ENCODE measurements at places on chromosomes 16 and 17.

DNA sequence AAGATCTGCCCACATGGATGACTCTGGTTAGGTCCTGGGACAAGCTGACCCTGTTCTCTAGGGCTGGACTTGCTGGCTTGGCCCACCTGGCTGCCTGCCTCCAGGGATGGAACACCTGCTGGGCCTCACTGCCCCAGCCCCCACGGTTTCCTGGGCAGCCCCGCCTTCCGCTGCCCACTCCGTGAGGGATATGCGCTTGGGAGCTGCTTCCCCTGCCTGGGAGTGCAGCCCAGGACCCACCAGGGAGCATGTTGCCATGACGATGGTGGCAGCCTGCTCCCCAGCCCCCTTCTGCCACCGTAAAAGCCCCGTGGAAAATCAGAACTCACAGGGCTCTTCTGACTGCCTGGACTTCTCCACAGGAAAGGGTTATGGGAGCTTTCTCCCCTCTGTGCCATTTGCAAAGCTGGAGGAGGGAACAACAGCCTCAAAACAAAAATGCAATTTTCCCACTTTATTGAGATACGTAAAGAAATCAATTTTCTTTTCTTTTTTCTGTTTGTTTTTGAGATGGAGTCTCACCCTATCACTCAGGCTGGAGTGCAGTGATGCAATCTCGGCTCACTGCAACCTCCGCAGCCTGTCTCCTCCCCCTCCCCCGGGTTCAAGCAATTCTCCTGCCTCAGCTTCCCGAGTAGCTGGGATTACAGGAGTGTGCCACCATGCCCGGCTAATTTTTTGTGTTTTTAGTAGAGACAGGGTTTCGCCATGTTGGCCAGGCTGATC, 18.0 kb upstream of the GAS7 start:
- DNase-seq: no peak

DNA sequence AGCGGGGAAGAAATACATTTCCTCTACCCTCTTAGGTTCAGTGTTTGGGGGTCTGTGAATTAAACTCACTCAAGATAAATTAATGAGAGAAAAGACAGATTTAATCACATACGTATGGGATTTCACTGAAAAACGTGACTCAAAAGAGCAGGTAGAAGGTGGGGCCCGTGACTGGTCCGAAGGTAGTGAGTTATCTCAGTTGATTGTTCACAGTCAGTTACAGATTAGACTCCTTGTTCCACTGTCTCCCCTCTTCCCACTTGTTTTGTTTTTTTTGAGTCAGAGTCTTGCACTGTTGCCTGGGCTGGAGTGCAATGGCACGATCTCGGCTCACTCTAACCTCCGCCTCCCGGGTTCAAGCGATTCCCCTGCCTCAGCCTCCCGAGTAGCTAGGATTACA, 301.2 kb downstream of the SEC14L1 start:
- no peak for DNase-seq

DNA sequence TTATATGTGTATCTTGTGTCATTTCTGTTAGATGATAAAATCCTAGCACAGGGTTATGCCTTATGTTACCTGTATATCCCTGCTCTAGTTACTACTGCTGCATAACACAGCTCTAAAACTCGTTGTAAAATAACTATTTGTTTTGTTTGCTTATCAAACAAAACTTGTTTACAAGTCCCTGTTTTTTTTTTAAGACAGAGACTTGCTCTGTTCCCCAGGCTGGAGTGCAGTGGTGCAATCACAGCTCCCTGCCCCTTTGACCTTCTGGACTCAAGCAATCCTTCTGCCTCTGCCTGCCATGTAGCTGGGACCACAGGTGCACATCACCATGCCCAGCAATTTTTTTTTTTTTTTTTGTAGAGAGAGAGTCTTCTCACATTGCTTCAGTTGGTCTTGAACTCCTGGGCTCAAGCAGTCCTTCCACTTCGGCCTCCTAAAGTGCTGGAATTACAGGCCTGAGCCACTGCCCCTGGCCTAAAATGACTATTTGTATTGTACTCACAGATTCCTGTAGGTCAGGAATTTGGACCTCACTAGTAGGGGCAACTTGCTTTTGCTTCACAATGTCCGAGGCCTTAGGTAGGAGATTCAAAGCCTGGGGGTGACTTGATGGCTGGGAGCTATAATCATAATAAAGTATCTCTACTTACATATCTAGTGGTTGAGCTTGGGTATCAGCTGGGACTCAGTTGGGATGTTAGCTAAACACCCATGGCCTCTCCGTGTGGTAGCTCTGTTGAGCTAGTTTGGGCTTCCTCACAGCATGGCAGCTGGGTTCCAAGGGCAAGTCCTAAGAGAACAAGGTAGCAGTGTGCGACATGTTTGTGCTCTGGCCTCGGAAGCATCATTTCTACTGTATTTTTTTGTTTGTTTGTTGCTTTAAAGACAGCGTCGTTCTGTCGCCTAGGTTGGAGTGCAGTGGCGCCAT, 12.6 kb downstream of the DUSP14 start:
- no peak for DNase-seq

DNA sequence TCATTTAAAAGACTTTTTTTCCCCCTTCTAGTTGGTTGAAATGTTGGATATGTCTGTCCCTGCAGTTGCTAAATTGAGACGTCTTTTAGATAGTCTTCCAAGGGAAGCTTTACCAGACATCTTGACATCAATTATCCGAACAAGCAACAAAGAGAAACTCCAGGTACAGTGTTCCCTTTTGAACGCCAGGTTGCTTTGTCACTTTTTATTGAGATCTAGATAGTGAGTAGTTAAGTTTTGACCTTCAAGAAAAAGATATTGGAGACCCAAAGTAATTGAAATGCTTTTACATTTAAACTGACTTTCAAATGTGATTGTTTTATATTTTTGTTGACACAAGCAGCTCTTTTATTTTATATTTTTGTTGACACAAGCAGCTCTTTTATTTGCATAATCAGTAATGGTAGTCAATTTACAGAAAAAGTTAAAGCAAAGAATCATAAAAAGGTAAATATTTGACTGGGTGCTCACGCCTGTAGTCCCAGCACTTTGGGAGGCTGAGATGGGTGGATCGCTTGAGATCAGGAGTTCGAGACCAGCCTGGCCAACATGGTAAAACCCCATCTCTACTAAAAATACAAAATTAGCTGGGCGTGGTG, 9.3 kb upstream of the ABCC11 start:
- DNase-seq: no peak

GRCh38 chr16:48597563-48598387, 12.2 kb downstream of the N4BP1 start:
- DNase-seq: no peak

DNA sequence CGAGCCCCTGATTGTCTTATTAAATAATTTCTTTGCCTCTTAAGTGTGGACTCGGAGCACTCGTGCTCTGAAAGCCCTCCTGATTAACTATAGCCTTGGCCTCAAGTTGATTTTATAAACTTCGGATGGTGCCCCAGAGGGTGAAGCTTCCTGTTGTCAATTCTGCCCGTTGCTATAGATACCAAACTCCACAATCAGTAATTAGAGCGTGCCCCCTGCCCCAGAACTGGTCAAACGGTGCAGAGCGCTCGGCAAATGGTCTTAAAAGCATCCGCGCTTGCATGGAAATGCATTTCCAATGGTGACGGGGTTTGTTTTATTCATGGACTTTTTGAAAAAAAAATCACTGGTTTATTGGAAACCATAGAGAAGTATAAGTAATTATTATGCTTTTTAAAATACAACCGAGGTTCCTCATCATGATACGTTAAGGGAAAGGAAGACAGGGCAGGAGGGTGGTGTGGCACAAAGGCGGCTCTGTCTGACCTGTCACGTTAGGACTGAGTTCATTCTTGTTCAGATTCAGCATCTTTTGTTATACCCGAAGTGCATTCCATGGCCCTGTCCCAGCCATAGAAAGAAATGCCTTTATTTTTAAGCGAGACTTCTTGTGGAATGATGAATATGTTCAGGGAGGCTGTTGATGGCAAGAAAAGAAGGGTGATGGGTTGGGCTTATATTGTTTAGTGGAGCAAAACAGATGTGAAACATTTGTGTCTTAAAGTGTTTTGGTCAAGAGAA, 476.4 kb downstream of the MAF start:
- DNase-seq: no peak

DNA sequence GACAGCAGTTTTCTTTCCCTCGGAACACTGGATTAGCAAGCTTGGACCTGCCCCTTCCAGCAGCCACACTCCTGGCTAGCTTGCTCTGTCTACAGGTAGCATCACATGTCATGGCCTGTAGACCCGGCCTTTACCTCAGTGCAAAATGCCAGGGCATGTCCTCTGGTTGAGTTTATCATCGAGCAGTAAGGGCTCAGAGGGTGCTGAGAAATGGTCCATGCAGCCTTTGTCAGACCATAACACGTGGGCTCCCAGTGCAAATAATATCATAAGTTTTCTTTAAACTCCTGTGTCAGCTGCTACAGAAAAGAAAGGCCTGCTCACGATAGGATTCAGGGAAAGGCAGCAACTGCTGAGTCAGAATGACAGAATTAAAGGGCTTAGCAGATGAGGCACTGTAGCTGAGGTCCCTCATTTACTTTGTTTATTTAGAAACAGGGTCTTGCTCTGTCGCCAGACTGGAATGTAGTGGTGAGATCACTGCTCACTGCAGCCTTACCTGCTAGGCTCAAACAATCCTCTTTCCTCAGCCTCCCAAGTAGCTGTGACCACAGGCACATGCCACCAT, 8.0 kb upstream of the GNA13 start:
- no peak for DNase-seq

GRCh38 chr16:19393226-19394111, 24.2 kb upstream of the TMC5 start:
- no peak for DNase-seq

- peak; percentile 74 for DNase-seq
Measured at GRCh38 chr17:28925912-28926365, 23.1 kb upstream of the DHRS13 start.

GRCh38 chr17:21772321-21772720, 80.0 kb downstream of the KCNJ18 start:
- DNase-seq: no peak

DNA sequence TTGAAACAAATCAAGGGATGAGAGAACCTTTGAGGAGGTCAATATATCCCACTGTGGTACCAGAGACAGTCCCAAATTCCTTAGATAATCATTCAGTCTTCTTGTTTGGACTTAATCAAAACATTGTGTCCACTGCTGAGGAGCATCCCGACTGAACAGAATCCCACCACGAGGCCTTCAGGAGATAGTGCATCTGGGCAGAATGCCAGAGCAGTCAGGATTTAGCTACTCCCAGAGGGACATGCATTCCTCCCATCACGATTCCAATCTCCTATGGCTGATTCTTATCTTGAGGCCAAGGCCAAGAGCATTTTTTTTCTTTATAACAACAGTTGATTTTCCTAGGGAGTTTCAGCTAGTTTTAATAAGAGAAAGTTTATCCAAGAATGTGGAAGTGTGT, 87.4 kb upstream of the COX10 start:
- no peak for DNase-seq

GRCh38 chr16:23141033-23141432, 8.2 kb downstream of the USP31 start:
- DNase-seq: no peak

GRCh38 chr16:31700530-31701388, 172.8 kb upstream of the ZNF267 start:
- DNase-seq: peak; percentile 94

- no peak for DNase-seq
Measured at GRCh38 chr16:56120447-56121155, 70.7 kb upstream of the GNAO1 start.

DNA sequence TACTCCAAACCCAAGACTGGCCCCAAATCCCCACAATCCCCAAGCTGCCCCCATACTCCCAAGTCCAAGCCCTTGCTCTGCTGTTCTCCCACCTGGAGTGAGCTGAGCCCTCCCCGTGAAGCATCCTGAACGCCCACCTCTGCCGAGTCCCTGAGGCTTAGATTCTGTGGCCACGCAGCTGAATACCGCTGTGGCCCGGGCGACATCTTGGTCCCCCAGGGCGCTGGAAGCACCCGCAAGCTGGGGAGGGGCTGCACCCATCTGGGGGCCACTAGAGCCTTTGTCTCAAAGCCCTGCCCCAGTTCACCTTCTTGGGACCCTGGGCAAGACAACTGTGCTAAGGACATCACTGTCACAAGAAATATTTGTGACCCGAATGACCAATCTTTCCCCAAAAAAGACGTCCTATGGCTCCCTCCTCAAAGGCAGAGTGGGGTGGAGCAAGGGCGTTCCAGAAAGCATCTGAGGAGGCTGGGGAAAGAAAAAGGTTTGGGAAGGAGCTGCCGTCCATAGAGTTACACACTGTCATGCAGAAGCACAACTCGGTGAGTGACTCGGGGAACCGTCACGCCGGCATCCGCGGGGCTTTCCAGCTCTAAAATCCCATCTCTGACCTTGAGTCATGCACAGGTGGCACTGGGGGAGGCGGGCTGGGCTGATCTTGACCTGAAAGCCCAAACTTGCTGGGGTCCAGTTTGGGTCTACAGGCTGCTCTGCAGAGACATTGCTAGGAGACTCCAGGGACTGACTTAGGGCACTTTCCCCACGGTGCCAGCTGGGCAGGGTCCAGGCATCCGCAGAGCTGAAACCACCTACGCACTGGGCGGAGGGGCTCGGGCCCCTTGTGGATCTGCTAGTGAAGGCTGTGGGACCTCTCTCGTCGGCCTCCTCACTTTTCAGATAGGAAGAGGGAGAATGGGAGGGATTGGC, 6.6 kb downstream of the PTX4 start:
- DNase-seq: no peak

- peak; percentile 49 for DNase-seq
Measured at GRCh38 chr17:47694581-47695428, 844 bp downstream of the TBKBP1 start.

DNA sequence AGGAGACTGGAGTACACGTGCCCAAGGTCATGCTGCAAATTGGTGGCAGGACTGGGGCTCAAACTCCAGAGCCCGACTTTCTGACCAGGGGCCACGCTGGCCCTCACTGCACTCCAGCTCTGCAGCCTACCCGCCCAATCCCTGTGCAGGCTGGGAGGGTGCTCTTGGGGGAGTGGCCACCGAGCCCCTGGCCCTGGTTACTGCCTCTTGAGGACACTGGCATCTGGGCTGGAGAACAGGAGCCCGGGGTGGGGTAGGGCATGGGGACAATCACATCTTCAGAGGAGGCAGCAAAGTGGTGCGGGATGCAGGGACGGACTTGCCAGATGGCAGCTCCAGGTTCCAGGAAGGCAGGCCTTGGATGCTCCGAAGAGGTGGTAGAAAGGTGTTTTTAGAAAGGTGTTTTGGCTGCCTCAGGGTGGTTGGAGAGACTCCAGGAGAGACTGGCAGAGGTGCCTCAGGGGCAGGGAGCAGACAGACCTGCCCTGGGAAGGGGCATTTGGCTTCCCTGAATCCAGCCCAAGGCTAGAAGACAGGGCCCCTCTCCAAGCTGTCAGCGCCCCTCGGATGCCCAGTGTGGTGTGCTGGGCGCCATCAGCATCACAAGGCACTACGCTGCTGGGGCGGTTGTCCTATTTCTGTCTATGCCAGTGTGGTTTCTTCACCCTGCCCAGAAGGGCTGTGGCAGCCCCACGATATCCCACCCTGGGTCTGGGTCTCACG, 220.6 kb downstream of the NTN1 start:
- no peak for DNase-seq
